ENCODE measurements at places on chromosomes 16 and 17. TPM values are rescaled to one million over a fixed set of nuclear protein-coding genes. Genes with fewer than 3 reads are reported as not detected.

DNA sequence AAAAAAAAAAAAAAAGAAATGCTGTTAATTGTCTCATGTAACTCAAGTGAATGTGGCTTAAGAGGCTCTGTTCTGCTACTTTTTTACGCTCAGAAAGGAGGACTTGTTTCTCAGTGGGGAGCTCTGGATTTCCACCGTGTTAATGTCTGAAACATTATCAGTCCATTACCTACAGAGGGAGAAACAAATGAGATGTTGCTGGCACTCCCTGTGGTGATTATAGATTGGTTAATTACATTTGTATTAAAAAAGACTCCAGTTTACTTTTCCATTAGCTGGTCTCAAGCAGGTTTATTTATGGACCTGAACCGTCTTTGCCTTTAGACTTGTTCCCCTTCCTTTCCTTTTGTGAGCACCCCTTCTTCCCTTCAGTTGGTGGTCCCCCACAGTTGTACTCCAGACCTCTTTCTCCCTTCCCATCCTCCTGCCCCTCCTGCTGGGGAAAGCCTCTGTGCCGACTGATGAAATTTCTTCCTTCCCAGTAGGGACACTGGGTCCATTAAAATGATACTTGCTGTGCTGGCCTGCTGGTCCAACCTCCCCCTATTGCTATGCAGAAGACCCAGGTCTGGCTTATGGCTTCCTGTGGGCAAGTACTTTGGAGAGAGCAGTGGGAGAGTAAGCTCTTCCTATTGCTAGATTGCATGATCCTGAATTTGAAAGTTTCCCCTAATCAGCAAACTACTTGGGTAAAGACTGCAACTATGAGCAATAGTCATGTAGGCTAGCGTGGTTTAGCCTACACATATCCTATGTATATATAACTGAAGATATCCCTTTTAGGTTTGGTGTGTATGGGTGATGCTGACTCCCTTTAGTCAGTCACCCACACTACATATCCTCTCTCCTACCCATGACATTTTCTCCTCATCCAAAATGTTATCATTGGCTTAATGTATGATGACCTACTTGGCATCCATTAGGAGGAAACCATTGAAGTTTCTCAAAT is 8.1 kb downstream of the CDC6 start:
- no peak for DNase-seq

GRCh38 chr17:7858522-7858810 is 663 bp downstream of the CYB5D1 start:
- DNase-seq = no peak

DNA sequence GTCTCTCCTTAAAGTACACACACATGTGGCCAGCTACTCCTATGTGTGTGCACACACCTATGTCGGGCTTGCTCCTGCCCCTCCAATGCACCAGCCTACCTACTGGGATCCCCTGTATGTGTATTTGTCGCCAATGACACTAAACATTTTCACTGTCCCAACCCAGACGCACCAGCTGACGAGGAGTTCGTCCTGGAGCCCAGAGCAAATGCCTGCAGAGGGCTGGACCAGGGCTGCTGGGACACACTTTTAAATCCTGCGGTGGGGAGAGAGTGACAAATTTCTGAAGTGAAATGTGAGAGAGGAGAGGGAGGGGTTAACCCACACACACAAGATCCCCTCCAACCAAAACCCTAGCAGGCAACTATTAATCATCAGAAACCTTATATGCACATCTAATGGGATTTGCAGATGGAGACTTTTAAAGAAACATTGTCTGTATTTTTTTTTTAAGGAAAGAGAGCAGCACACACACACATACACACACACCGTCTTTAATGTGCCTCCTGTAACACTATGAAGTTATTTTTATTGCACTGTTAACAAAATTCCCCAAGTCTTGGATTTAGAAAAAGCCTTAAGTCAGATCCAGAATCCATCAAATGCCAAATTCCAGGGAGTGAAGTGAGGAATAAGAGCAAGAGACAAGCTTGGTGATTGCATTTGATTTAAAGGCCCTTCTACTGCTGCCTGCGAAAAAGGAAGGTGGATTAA is at the start of gene MEOX1:
TSS of gene MEOX1 (minus strand) at position 224 of the 714 bp plus-strand sequence. CDS start 388 bp downstream, outside the sequence.
- peak; percentile 42 for DNase-seq

GRCh38 chr17:45906237-45906636 is 11.9 kb downstream of the MAPT start:
- no peak for DNase-seq

- no peak for DNase-seq
Observed at GRCh38 chr17:70181376-70181775, 12.0 kb downstream of the KCNJ2 start.

- no peak for DNase-seq
Observed at GRCh38 chr17:59428916-59429485, 97.5 kb downstream of the YPEL2 start.

- no peak for DNase-seq
Observed at GRCh38 chr17:6138761-6139446, 68.7 kb downstream of the WSCD1 start.

- no peak for DNase-seq
Observed at GRCh38 chr17:29807520-29808361, 122.3 kb downstream of the SSH2 start.

DNA sequence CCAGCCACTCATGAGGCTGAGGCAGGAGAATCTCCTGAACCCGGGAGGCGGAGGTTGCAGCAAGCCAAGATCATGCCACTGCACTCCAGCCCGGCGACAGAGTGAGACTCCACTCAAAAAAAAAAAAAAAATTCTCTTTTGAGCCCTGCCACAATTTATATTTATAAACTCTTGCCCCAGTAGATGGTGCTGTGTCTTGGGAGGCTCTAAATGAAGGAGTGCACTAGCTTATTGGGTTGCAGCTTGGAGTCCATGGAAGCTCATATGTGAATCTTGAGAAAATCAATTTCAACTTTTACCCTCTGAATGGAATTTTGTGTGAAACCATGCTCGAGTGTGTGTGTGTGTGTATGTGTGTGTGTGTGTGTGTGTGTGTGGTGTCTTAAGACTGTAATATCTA is 420.1 kb downstream of the HS3ST4 start:
- DNase-seq = no peak

DNA sequence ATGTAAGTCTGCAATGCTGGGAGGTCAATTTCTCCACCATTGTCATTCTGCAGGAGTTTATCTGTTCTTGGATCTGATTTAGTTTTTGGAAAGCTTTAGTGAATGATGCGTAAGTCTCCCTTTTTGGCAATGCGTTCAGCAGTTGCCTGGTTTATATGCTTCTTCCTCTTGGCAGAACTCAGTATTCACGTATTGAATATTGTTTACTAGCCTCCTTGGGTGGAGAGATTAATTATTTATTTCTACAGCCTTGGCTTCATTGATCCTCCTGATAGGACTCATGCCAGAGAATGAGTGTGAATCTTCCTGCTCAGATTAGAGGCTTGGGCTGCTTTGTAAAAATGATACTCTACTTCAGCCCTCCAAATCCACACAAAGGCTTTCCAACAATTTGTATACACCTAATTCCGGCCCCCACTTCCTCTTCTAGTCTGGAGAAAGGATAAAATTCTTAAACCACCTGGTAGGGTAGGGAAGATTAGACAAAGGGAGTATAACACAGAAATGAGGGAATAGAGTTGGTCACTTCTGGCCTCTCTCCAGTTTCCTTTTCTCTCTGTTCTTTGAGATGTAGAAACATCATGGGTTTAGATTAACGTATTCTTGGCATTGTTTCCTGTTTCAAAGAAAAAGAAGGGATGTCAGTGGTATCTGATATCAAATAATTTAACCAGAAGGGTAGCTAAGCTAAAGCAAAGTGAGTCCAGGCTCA is 929.8 kb downstream of the KCNJ2 start:
- DNase-seq = no peak

GRCh38 chr16:88359008-88359407 is 23.8 kb upstream of the ZNF469 start:
- DNase-seq = no peak

- peak; percentile 92 for DNase-seq
Observed at GRCh38 chr17:75848523-75849278, 4.5 kb upstream of the UNC13D start.

- DNase-seq = no peak
Observed at GRCh38 chr16:89365044-89365467, 125.3 kb downstream of the ANKRD11 start.

DNA sequence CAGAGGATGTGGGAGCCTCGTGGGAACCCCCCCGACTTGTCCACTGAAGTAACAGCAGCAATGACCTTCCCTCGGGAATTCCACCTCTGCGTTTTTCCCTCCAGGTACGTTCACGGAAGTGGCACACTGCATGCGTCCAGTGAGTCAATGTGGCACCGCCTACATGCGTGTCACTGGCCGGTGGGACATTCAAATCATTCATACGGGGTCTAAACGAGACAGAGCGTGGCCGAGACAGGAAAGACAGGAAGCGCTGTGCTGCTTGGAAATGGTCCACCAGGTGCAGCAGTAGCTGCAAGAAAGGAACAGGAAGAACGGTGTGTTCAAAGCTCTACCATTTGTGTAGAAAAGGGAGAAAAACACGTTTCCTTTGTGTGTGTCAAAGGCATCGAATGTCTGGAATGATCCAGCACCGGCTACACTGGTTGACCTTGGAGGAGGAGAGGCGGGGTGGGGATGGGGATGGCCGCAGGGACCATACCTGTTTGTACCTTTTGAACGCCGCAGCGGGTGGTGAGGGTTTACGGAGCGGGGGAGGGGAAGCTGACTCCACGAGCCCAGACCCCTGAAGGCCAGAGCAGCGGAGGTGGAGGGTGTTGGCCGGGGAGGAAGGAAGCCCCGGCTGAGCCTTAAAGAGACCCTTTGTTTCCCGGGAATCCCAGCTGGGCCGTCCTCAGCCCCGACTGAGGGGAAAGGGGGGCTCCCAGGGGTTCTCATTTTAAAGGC is 1.7 kb upstream of the PGAP6 start:
- peak; percentile 83 for DNase-seq

- DNase-seq = peak; percentile 81
Observed at GRCh38 chr16:58487566-58488351, 12.2 kb upstream of the NDRG4 start.

- DNase-seq = no peak
Observed at GRCh38 chr16:89036776-89037175, 56.9 kb upstream of the ACSF3 start.

- no peak for DNase-seq
Observed at GRCh38 chr16:30010844-30011713, at the start of gene DOC2A. Gene DOC2A (minus strand): TSS chr16:30011027. CDS start chr16:30010222, 805 bp downstream.

GRCh38 chr16:1917056-1917664 is 1.1 kb downstream of the HS3ST6 start:
- no peak for DNase-seq

GRCh38 chr17:40290629-40291280 is 3.1 kb downstream of the CDC6 start:
- peak; percentile 42 for DNase-seq

DNA sequence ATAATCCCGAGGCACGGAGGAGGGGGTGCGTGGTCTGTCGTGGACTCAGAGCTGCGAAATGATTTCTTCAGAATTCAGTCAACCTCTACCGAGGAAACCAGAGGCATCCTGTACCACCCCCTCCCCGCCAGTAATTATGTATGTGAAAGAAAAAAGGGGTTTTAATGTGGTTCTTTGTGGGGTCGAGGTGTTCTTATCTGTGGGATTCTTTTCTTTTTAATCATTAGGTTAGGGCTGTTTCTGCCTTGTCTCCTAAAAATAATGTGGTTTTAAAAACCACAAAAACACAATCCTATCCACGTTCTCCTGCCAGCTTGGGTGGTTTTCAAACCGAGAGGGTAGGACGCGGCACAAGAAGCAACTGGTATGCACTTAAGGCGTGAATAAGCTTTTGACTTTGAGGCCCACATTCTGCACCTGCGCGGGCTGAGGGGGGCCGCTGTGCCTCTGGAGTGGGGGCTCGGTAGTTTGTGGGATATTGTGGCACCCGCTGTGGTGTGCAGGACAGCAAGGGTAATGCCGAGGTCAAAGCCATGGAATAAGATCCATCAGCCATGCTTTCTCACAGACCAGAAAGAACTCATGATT is 1.0 kb downstream of the SLC47A1 start:
- DNase-seq = no peak

DNA sequence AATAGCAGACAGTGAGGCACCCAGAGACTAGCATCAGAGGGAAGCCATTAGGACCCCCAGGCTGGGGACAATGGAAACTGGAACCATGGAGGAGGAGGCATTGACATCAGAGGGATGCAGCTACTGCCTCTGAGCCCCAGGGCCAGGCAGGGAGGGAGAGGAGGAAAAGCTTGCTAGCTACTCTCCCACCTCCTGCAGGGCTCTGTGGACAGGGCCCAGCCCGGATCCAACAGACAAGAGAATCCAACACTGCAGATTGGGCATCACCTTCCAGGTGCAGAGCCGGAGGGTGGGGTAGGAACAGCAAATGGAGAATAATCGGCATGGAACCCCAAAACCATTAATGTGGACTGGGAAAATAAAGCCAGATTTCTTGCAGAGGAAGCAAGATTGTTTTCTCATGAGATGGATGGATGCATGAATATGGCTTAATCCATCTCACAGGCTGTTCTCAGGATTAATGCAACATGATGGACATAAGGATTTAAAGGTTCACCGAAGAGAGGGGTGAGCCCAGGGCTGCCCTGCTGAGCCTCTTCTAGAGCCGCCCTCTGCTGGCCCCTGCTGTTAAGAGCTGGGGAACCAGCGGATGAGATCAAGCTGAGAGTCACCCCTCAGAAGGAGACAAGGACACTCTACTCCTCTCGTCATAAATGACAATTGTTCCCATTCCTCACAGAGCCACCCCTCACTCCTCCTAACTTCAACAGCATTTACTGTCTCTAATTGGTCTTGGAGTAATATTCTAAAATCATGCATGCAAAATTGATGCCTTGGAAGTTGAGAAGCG is 48.8 kb downstream of the DNAH3 start:
- peak; percentile 5 for DNase-seq

DNA sequence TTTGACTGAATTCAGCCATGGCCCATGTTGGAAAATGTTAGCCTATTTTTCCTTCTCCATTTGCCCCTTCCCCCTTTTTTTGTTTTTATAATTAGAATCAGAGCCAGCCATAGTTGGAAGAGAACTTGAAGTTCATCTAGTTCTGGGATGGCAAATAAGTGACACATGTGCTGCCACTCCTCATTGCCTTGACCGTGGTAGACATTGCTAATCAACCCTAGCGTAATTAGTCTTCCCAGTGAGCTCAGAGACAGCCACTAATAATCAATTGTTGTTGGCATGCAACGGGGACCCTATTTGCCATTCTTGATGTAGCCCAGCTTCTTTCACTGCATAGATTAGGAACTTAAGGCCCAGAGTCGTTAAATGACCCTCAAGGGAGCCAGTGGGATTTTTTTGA is 16.6 kb downstream of the CMIP start:
- DNase-seq = no peak

Gene EVPL
- total RNA-seq = 0.34 TPM

Gene CCL14
- not detected for total RNA-seq

Gene CDRT15L2
- not detected for total RNA-seq

Data from activated naive CD4-positive, alpha-beta T cell treated with anti-CD3 and anti-CD28 coated beads, Interleukin-2, amount 50 U/mL, for 72 hours (primary cell).